ENCODE measurements at places on chromosomes 4 and X.
A peak's percentile ranks its signal among the peaks of the same experiment; 100 is the strongest.

DNA sequence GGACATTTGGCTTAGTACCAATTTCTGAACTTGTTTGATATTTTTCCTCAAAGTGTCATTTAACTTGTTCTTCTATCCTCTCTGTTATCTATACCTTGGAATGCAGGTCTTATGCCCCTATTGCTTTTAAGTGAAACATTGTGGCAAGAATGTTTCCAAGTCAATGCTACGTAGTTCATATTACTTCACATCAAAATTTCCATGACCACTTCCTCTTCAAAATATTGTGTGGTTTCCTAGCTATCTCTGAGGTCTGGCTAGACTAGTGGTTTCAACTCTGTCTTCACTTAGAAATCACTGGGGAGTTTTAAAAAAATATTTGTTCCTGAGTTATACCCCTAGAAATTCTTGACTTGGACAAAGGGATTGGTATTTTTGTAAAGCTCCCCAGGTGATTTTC lies 20.2 kb upstream of the RASGEF1B start:
- DNase-seq, result peak; percentile 24

- DNase-seq, result no peak
Measured at GRCh38 chr4:125482822-125483221, 168.1 kb downstream of the FAT4 start.

DNA sequence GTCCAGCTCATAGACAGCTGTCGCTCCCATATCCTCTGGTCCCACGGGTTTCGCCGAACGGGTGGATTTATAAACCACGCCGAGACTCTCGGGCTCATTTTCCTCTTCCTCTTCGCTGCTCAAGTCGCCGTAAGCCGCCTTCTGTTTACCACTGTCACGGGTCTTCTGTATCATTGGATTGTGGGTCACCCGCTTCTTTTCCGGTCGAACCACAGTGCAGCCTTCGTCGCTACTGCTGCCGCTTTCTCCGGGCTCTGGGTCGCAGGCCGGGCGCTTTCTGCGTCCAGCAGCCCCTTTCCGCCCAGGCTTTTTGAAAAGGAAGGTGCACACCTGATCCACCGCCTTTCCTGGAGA lies 311 bp downstream of the RNF113A start:
- DNase-seq, result no peak

- no peak for DNase-seq
Measured at GRCh38 chr4:181860668-181861067, 382.5 kb upstream of the TENM3 start.

- no peak for DNase-seq
Measured at GRCh38 chr4:98226396-98226795, 34.8 kb upstream of the RAP1GDS1 start.

GRCh38 chrX:79719568-79720231 lies 294.9 kb upstream of the TBX22 start:
- DNase-seq, result no peak

DNA sequence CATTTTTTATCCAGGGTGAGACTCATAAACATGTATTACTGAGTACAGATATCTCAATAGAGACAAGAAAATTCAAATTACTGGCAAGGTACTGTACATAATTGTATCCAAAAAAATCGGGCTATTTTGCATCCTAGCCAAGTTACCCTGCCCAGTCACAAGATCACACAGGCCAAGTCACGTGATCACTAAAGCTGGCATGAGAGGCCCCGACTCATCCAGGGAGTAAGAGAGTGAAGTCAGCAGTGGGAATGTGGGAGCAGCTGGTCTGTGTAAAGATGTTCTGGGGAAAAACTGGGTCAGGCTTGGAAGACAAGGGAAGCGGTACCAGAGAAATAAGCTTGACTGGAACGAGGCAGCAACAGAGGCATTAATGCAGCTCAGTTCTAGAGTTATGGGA lies 119.3 kb upstream of the STS start:
- DNase-seq, result peak; percentile 8

DNA sequence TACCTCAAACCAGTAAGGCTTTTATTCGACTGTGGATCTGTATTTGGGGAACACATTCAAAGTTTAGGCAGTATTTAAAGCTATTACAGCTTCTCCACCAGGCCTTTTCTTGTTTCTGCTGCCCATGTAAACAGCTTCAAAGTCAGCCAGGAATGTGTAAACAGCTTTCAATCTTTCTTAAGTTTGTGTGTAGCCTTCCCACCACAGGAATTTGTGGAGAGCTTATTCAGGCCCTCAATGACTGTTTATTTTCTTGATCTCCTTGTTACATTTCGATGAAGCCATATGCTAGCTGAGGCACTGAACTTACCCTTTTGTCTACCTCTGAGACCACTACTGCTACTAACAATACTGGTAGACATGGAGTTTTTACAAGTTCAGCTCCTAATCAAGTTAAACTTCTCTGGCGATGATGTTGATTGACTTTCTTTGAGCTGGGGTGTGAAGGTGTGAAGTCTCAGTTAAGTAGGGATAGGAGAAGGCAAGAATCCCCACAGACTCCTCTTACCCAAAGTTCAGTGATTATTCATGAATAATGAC lies 72.6 kb downstream of the NWD2 start:
- DNase-seq, result no peak

GRCh38 chr4:153950100-153950979 lies 161.5 kb upstream of the SFRP2 start:
- no peak for DNase-seq

DNA sequence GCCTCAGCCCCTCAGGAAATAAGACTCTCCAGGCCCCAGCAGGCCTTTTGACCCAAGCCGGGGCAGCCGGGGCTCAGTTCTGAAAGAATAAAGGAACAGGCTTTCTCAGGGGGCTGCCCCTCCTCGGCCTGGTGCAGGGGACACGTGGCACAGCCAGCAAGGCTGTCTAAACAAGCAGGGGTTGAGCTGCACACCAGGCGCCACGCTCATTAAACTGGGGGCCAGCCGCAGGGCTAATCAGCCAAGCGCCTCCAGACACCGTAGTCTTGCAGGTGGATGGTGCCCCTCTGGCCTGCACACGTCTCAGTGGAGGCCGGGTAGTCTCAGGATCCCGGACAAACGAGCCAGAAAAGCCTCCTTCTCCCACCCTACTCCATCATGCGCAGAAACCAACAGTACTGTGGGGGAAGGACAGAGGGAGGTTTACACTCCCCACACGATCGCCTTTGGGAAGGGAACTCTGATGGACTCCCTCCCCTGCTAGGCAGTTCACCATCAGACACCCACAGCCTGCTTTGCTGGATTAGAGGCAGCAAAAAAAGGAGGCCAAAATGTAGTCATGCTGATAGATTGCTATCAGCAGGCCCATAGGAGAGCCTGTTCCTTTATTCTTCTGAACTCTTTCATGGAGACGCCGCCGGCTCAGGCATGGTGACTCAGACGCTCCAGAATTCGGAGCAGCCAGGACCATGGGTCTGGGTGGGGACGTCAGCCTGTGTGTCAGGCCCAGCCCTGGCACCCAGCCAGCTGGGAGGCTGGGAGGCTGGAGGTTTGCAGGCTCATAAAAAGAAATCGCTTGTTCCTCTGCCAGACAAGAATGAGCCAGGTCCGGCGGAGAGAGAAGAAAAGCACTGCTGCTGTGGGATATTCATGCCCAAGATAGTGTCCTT lies 342.4 kb downstream of the BCOR start:
- DNase-seq, result peak; percentile 96

GRCh38 chr4:110196206-110196870 lies 2.1 kb downstream of the ELOVL6 start:
- DNase-seq, result peak; percentile 69

- no peak for DNase-seq
Measured at GRCh38 chrX:2193273-2193592, 307.5 kb downstream of the DHRSX start.

DNA sequence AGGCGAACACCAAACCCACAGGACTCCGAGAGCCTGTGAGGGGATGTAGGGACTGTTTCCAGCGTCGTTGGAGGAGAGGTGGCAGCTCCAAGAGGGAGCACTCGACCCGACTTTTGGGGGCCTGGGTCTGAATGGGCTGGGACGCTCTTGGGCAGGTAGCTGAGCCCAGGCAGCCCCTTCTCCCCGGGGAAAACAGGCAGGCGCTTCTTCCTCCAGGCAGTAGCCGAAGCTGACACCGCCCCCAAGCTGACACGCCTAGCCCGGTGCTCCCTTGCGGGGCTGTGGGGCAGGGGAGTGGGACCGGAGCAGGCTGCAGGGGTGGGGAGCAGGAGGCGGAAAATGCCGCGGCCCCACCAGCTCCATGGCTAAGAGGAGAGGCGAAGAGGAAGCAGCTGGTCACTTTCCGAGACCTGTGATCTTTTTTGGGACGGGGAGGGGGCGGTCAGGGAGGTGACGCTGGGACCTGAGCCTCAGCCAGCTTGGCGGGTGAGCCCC lies 4.2 kb downstream of the NKX1-1 start:
- DNase-seq, result no peak

DNA sequence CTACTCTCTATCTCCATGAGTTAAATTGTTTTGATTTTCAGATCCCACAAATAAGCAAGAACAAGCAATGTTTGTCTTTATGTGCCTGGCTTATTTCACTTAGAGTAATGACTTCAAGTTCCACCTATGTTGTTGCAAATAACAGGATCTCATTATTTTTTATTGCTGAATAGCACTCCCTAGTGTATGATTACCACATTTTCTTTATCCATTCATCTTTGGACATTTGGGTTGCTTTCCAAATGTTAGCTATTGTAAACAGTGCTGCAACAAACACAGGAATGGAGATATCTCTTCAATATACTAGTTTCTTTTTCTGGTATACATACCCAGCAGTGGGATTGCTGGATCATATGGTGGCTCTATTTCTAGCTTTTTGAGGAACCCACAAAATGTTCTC lies 136.0 kb downstream of the SLITRK2 start:
- no peak for DNase-seq
